ENCODE measurements at places on chromosomes 2 and 18.
A peak's percentile ranks its signal among the peaks of the same experiment; 100 is the strongest.

DNA sequence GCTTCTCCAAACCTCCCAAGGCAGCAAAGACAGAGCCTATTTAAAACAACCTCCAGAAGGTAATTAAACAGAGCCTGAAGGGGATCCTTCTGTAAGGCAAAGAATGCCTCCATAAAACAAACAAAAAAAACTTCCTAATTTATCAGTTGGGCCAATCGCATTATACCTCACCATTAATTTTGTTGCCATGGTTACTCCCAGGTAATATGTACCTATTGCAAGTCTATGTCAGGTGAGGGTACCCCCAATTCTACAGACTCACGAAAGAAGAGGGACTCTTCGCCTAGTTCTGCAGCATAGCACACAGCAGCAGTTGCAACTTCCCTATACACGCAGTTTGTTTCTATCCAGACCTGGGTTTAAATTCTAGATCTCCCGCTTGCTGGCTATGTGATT lies 38.8 kb downstream of the SFXN5 start:
- no peak for DNase-seq

- no peak for DNase-seq
Measured at GRCh38 chr18:53944721-53945120, 279.7 kb downstream of the MBD2 start.

GRCh38 chr18:61865466-61866175 lies 27.2 kb downstream of the RNF152 start:
- DNase-seq: no peak

DNA sequence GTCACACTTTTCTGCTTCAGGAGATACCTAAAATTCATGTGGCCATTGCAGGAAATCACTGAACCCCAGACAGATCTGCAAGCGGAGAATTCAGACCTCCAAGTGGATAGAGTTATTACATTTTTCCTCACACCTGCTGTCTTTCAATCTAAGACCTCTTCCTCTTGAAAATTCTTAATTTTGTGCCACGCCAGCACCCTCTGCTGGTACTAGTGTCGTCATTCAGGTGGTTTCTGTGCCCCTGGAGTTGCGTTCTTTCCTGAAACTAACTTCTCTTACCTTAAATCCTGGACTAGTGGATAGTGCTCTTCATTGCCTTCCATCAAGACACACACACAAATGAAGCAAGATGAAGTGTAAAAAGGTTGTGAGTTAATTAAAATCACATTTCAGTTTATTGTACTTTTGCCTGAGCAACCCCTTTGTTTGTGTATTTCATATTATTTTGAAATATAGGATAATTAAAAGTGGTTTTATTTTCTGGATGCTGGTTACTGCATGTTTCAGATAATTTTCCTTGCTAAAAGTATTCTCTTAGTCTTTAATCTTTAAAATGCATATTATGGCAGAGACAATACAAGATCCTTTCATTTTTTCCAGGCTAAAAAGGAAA lies 1.6 kb upstream of the DNER start:
- DNase-seq: no peak

GRCh38 chr2:2826209-2826551 lies 495.1 kb upstream of the MYT1L start:
- DNase-seq: no peak

GRCh38 chr18:77146249-77147080 lies 13.9 kb upstream of the MBP start:
- no peak for DNase-seq

DNA sequence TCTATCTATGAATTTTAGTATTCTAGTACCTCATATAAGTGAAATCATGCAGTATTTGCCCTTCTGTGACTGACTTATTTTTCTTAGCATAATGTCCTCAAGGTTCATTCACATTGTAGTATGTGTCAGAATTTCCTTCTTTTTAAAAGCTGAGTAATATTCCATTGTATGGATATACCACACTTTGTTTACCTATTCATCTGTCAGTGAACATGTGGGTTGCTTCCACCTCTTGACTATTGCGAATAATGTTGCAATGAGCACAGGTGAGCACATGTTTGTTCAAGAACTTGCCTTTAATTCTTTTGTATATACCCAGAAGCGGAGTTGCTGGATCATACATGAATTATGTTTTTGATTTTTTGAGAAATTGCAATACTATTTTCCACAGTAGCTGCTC lies 187.4 kb upstream of the RBMS1 start:
- DNase-seq: no peak

- DNase-seq: no peak
Measured at GRCh38 chr2:177192788-177193187, 19.8 kb upstream of the HNRNPA3 start.

GRCh38 chr18:10070561-10071000 lies 156.8 kb downstream of the VAPA start:
- DNase-seq: no peak

DNA sequence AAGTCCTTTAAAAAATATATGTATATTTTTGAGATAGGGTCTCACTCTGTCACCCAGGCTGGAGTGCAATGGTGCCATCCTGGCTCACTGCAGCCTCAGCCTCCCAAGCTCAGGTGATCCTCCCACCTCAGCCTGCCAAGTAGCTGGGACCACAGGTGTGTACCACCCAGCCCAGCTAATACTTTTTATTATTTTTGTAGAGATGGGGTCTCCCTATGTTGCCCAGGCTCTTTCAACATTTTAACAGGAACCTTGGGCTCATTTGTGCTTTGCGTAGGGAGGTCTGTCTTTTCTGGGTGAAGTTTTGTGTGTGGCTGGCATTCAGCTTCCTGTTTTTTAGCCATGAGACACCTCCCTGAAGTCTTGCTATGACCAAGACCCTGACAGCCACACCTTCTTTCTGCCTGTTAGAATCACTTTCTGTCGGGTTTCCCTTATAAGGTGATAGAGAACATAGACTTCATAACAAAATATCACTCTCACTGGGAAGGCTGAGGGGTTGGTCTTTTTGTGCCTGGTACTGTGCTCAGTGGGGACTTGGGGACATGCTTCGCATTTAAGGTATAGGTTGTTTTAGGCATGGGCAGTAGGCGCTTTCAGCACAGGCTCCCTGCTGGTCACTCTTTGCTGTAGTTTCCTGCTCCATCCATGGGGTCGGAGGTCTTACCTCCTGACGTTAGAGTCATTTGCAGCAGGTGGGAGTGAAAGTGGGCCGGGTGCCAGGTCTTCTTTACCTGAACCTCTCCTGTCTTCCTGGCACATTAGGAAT lies 3.4 kb downstream of the RAB31 start:
- no peak for DNase-seq

- no peak for DNase-seq
Measured at GRCh38 chr2:74632209-74632938, 15.8 kb downstream of the M1AP start.

DNA sequence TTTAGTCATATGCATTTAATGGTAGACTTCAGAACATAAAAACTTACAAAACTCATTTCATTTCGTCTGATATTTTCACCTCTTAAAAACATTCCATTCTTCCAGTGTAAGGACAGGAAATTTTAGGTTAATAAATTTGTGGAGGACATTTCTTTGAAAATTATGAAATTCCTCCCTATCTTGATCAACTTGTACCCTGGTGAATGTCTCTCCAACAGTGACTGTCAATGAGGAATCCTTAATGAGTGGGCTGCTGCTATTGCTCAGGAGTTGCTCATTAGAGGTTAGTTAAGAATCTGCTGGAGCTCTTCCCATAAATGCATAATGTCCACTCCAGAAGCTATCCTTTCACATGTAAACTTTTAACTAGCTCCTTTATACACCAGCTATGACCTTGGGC lies 69.1 kb downstream of the LRP1B start:
- DNase-seq: no peak

DNA sequence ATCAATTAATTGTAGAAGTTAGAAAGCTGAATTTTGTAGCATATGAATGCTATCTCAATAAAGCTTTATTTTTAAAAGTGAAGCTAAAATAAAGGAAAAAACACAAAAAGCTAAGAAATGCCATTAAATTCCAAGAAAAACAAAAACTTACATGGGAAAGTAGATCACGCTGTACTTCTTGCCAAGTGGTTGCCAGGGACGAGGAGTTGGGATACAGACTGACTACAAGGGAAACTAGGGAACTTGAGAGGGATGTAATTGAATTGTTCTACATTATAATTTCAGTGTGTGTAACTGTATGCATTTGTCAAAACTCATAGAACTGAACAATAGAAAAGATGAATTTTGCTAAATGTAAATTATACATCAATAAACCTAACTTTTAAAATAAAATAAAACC lies 108.1 kb downstream of the DYM start:
- no peak for DNase-seq

GRCh38 chr2:238793801-238794449 lies 54.0 kb upstream of the TWIST2 start:
- DNase-seq: no peak

DNA sequence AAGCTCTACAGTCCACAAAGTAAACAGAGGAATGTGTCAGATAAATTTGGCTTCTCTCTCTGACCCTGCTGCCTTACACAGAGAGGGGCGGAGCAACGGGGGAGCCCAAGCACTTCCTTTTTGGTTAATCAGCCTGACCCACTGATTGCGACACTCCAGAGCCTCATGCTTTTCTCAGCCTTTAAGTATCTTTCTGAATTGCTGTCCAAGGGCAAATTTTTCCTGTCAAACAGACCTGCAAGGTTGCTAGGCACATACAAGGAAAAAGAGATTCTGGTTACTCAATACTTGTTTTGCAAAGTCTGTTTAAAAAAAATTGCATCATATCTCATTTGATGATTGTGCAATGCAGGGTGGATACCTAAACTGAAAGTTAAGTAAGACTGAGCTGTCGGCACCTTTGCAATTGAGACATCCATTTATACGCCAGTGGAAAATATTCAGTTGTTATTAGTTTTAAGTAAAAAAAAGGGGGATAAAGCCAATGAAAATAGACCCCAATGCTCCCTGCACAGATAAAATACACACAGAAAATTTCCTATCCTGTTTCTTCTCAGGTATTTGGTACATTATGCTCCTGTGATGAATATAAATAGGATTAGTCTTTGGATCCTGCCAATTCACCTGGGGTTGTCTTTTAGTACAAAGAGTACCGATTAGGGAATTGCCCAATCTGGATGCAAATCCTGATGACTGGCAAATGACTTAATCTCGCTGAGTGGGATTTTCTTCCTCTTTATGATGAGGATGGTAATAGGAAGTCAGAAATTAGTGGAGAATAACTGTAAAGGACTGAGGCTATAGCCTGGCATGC lies 260.2 kb upstream of the TRIB2 start:
- peak; percentile 36 for DNase-seq

- DNase-seq: no peak
Measured at GRCh38 chr2:8976442-8977259, 26.8 kb downstream of the MBOAT2 start.

DNA sequence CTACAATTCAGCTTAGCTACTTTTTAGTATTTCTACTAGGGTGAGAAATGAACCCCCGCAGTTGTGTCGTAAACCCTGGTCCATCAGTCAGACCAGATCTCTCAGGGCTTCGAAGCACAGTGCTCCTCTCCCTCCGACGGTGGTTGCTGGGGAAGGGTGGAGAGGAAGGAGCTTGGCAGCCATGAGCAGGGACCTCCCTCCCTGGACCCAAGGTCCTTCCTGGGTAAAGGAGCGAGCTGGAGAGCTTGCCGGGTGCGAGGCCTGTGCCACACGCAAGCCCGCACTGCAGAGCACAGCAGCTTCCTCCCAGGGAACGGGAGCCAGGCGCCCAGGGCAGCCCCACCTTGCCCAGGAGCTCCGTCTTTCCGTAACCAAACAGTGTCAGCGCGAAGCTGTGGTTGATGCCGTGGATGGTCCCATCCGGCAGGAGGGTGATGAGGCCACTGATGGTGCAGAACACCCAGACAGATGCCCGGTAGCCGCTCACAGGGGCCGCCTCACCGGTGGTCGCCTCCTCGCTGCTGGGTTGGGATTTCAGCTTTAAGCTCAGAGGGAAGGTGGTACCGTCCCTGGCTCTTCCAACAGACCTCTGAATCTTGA lies 12.5 kb downstream of the PASK start:
- DNase-seq: no peak

GRCh38 chr18:27723168-27723567 lies 453.8 kb downstream of the CDH2 start:
- DNase-seq: no peak

DNA sequence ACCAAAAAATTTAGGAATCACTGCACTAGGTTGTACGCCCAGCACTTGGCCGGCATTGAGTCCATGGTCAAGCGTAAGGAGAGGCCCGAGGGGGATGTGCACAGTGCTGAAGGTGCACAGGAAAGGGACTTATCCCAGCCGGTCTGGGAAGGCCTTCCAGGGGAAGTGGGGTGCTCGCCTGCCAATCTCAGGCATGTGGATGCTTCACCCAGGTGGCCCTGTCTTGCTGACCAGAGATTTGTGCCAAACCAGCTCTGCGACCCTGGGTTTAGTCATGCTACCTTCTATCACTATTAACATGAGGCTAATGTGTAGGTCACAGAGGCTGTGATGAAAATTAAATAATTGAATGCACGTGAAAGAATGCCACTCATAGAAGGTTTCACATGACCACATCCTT lies 1.7 kb upstream of the ITM2C start:
- DNase-seq: no peak

- DNase-seq: no peak
Measured at GRCh38 chr2:3725458-3726250, 22.3 kb downstream of the DCDC2C start.

DNA sequence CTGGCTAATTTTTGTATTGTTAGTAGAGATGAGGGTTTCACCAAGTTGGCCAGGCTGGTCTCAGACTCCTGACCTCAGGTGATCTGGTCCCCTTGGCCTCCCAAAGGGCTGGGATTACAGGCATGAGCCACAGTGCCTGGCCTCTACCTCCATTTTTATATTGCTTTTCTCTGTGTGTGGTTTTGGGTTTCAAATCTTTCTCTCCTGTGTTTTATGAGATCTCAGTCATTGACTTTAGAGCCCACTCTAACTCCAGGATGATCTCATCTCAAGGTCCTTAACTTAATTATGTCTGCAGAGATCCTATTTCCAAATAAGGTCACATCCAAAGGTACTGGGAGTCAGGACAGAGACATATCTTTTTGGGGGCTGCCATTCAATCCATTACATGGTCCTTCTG lies 24.7 kb downstream of the ARL4C start:
- DNase-seq: no peak

GRCh38 chr2:65710779-65711295 lies 278.4 kb upstream of the SPRED2 start:
- no peak for DNase-seq

- DNase-seq: no peak
Measured at GRCh38 chr18:8411492-8411891, 197.7 kb upstream of the RAB12 start.

DNA sequence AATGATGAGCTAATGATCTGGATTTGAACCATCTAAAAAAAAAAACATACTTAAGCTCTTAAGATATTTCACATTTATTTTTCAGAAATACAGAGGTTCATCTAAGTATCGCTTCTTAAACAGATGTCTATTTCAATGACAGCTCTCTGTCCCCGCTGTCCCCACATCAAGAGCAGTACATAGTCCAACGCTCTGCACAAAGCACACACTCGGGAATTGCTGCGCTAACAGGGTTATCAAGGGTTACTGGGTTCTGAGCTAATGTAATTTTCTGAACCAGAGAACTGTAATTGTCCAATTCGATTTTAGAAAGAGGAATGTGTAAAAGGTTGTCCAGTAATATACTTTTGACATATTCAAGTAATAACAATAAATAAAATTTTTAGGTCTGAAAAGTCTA lies 58.8 kb upstream of the ST8SIA5 start:
- no peak for DNase-seq

GRCh38 chr2:126808929-126809328 lies 89.8 kb upstream of the TEX51 start:
- no peak for DNase-seq

- DNase-seq: no peak
Measured at GRCh38 chr2:57959390-57959789, 87.2 kb upstream of the VRK2 start.

Data from esophagus squamous epithelium (tissue), 5 donors.